ENCODE measurements at places on chromosomes 13 and 19.
A peak's percentile ranks its signal among the peaks of the same experiment; 100 is the strongest.

- no peak for DNase-seq
Observed at GRCh38 chr13:50712881-50713280, 130.6 kb downstream of the DLEU7 start.

- DNase-seq, result no peak
Observed at GRCh38 chr13:112074139-112074865, 7.4 kb downstream of the SOX1 start.

DNA sequence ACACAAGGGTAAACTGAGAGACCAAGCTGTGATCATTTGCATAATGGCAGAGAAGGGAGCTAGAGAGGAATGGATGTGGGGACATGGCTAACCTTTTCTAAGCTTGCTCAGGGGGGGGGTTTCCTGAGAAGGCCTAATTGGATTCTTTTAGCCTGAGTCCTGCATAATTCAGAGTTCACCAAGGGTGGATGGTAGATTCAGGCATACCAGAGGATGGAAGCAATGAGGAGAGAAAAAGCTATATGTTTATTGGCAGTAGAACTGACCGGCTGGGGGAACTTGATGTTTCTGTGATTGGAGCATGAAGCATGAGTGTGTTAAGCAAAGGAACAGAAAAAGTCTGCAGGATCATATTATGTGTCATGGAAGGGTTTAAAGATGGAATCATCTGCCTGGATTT is 65.9 kb upstream of the KLF12 start:
- DNase-seq, result no peak

DNA sequence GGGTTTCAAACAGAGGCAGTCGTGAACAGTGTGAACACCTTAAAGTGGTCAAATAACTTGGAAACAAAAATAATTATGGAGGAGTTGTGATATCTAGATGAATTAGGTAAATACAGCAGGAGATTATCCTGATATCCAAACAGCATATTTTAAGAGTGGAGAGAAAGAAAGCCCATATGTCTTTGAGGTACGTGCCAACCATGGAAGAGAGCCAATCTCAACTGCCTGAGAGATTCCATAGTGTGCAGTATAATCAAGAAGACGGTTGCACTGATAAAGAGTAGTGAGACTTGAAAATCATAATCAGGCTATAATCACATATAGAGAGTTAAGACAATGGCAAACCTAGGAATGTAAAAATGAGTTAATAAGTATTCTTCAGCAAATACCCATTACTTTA is 472.8 kb upstream of the SLITRK5 start:
- DNase-seq, result no peak

GRCh38 chr13:44199627-44200207 is 173.9 kb upstream of the SERP2 start:
- DNase-seq, result no peak

DNA sequence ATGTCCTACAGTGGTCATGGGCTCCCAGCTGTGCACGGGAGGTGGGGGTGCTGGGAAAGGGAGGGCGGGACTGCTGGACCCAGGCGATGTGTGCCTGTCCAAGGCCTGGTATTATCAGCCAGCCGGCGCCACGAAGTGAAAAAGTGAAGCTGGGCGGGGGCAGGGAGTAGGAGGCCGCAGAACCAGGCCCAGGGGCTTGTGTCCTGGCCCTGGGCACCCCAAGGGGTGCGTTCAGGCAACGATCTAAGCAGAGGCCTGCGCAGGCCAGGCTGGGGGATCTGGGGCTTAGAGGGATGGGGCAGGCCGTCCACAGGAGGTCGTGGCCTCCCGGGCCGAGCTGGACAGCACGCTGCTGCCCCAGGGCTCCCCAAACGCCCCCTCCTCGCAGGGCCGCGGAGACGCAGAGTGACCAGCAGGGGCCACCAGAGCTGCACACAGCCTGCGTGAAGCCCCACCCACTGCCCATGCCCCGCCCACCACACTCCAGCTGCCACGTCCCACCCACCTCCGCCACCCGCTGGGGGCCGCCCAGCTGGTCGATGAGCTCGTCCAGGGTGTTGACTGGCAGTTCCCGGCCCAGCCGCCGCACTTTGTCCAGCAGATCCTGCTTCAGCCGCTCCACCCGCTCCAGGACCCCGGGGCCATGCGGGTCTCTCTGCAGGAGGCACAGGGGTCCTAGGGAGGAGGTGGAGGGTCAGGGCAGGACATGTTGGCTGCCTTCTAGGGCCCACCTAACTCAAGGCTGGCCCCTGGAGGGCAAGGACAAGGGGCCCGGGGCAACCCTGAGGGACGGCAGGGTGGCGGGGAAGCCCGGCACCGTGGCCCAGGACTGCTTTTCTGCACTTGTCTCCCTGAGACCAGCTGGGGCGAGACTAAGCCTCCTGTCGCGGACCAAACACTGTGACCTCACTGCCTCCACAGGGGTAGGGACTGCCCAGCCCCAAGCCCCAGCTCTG is 9.5 kb downstream of the GPX4 start:
- DNase-seq, result peak; percentile 76

DNA sequence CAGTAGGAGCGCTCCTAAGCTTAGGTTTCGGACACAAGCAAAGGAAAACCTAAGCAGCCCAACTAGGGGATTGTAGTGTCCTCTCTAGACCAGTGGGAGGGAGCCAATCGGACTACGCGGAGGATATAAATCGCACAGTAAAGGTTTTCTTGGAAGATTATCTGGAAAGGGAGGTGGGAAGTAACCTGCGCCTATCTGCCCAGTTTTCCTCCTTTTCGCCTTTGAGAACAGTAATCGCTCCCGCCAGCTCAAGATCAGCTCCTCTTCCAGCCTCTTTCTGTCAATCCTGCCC is 456 bp upstream of the RAB4B start:
- no peak for DNase-seq

GRCh38 chr19:17841810-17842662 is 5.7 kb downstream of the JAK3 start:
- DNase-seq, result peak; percentile 77

DNA sequence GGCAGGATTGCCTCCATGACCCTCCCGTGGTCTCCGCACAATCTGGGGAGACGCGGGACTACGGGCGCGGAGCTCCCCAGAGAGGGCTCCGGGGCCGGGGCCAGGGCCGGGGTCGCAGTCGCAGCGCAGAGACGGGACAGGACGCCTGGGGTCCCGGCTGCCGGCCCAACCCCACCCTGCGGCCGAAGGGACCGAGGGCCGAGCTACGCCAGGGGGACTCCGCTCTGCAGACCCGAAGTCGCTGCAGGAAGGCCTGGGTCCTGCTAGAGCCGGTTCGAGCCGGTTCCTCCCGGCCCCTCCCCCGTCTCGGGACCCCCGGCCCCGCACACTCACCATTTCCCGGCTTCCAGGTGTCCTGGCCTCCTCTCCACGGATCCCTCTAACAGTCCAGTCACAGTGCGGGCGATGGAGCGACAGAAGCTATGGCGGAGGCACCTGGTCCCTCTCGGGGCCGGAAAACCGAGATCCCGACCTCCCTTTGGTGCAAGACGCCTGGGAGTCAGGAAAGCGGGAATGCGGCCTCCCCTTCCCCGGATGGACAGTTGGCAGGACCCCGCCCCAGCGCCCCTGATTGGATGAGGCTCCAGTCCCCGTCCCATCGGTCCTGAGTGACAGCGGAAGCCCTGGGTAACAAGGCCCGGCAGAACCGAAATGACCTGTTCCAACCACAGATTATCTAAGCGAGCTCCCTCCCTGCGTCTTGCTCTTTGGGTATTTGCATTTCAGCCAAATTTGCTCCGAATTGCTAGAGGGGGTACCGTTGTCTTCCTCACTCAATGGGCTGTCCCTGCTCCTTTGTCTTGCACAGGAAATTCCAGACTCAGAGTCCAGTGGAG is at the start of gene ZNF625:
TSS of gene ZNF625 (minus strand) at position 512 of the 836 bp plus-strand sequence. CDS start at position 336, 176 bp downstream.
- DNase-seq, result no peak

- peak; percentile 27 for DNase-seq
Observed at GRCh38 chr13:111171629-111172028, 56.5 kb downstream of the ARHGEF7 start.

DNA sequence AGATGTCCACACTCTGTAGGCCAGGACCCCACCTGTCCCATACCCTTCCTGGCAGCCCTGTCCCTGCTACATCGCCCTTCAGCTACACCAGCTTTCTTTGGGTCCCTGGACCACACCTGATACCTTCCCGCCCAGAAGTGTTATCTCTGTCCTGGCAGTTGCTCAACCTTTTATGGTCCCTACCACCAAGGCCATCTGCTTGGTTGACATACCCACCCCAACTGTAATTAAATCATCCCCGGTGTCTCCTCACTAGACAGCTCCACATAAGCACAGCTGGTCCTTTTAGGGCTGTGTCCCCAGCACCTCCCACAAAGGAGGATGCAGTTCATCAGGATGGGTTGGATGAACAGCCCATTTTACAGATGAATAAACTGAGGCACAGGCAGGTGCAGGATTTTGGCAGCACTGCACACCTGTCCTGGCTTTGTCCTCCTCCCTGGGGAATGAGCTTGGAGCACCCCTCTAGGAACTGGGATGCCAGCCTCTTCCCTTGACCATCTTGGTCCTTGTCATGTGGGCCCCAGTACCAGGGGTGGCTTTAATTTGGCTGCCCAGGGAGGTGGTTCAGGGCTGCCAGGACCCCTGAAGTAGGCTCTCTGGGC is 12.9 kb downstream of the NACC1 start:
- no peak for DNase-seq

- DNase-seq, result no peak
Observed at GRCh38 chr13:48181482-48182145, 51.4 kb upstream of the ITM2B start.

DNA sequence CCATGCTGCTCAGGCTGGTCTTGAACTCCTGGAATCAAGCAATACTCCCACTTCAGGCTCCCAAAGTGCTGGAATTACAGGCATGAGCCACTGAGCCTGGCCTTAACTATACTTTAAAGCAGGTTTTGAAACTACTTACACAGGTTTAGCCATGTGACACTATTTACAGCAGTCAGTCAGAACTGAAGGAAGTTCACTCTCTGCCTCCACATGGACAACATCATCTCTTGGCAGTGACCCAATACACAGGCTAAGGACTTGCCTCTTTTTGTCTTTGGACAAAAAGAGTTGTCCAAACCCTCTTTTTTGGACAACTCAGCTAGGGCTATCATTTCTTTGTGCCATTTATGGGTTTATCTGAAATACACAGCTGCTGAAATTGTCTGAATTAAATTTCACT is 89.0 kb upstream of the CLDN10 start:
- DNase-seq, result no peak

- no peak for DNase-seq
Observed at GRCh38 chr19:38949580-38950367, 19.0 kb downstream of the MRPS12 start.

DNA sequence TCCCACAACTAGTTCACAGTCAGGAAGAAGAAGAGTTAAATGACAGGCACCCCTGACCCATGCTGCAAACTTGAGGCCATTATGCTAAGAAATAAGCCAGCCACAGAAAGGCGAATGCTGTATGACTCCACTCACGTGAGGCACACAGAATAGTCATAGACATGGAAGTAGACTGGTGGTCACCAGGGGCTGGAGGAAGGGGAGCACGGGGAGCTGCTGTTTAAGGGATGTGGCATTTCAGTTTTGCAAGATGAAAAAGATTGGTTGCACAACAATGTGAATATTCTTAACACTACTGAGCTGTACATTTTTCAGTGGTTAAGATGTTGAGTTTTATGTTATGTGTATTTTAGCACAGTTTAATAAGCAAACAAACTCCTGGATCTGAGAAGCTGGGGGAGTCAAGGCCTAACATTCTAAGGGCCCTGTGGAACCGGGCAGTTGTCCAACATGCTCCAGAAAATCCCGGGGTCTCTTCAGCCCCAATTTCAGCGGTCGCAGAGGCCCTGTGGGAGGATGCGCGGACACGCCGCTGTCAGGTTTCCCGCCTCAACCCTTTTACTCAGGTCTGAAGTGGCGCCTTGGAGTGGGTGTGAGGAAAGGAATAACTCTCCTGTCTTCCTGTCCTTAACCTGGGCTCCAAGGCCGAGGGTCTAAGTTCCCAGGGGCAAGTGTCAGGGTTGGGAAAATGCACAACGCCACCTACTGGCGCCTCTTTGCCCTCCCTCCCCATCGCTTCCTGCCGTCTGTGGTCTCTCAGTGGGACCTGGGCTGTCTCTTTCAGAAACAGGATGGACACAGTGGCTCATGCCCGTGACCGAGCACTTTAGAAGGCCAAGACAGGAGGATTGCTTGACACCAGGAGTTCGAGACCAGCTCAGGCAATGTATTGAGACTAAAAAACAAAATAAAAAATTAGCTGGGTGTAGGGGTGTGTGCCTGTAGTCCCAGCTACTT is 4.4 kb upstream of the TMEM272 start:
- DNase-seq, result no peak

- peak; percentile 3 for DNase-seq
Observed at GRCh38 chr13:60857698-60858097, 460.7 kb downstream of the TDRD3 start.

DNA sequence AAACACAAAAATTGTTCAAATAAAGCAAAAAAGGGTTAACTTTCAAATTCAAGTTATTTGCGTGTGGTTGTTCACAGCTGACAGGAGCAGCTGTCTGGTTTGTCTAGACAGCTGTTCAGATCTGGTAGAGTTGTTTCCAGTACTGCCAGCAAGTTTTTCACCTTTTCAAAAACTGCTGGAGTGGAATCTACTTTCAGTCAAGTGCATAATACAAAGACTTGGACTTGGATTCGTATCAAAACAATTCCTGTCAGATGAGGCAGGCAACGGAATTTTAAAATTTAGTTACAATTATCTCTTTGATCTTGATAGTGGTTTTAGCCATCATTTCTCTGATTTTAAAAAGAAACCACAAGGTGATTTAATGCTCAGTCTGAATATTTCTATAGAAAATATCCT is 51.7 kb upstream of the EEF1AKMT1 start:
- DNase-seq, result no peak

- no peak for DNase-seq
Observed at GRCh38 chr13:108968566-108968965, 339.2 kb downstream of the MYO16 start.

DNA sequence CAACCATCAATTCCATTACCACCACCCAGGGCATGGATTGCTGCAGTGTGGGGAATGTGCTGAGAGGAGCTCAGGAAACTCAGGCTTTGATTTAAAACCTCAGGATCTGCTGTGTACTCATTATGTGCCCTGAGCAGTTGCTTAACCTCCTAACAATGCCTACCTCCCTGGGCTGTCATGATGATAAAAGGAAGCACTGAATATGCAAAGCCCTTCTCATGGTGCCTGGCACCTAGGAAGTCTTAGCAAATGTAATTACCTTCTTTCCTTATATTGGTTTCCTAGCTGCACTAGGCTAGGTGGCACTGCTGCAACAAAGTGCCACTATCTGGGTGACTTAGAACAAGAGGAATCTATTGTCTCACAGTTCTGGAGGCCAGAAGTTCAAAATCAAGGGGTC is 62.2 kb downstream of the KCTD12 start:
- DNase-seq, result no peak

Measured in SW480 (cell line).